ENCODE measurements at places on chromosomes 6 and 20.

DNA sequence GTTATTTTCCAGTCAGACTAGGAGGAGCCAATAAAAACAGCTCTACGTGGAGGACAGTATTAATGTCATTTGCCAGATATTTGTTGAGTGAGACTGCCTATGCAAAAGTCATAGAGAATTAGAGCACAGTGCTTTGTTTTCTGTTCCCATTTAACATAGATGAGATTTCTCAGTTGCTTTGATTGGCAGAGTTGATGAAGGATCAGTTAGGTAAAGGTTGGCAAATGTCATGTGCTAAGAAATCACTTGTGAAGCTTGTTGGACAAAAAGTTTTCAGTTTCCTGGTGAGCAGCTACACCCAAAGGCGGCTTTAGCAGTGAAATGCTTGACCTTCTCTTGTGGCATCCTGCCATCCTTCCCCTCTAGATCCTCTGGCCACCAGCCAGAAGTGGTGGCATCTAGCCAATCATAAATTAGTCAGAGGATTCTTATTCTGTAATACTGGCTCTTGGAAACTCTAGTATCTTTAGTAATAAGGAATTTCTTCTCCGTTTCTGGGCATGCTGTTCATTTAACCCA, 37.0 kb downstream of the BCKDHB start:
- DNase-seq = no peak

DNA sequence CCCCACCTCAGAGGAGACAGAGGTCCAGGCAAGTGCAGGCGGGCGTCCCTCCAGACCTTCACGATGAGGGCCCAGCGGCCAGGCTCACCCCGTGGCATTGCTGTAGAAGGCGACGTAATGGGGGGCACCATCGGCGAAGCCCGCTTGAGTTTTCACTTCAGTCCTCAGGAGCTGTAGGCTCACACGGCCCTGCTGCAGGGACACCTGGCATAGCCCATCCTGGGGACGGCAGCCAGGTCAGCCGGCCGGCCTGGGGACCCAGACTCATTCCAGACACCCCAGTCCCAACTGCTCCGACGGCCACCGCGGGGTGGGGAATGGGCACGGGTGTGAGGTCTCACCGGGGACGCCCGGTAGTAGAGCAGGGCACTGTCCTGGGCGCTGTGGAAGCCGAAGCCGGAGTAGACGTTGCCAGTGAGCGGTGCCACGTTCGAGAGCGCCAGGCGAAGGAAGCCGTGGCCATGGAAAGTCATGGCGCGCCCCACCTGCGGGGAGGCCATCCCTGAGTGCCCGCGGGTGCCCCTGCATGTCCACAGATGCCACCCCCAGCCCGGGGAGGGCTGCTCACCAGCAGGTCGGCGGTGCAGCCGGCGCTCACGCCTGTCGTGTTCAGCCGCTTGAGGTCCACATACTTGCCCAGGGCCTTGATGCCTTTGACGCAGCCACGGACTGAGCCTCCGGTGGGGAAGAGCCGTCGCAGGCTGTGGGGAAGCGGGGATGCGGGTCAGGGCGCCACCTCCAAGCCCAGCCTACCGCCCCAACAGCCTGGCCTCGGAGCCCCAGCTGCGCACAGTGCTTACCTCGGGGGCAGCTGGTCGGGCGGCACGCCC, 9.2 kb downstream of the ADRM1 start:
- DNase-seq = no peak

GRCh38 chr20:52676283-52676995, 295.7 kb upstream of the TSHZ2 start:
- DNase-seq = no peak

DNA sequence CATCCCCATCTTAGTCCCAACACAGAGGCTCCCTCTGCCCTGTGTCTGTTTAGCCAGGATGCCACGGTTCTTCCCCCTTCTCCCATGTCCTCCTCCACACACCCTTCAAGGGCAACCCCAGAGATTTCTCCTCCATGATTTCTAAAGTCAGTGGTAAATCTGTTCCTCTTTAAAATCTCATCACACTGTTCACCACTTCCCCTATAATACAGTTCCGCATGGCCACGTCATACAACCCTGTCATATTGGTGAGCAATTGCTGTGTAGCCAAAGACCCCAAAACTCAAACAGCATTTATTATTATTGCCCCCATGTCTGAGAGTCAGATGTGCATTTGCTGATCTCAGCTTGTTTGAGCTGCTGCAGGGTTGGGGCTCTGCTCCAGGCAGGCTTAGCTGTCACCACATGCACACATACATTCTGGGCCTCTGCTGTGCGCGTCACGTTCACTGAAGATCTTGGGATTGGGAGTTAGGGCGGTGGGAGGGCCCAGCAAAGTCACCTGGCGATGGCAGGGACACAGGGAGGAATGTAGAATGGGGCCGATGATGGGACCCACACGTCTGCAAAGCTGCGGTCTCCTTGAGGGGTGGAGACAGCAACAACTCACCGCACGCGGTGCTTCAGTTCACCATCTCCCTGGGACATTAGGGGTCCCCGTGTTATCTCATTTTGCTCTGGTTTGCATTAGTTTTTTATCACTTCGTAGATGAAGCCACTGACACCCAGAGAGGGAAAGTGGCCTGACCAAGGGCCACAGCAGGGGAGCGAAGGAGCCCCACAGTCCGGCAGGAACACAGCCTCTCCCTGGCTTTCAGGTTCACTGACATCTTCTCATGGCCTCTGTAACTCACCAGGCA, 36.9 kb upstream of the CD93 start:
- no peak for DNase-seq

- no peak for DNase-seq
Measured at GRCh38 chr20:54228841-54229240, 21.0 kb downstream of the PFDN4 start.

DNA sequence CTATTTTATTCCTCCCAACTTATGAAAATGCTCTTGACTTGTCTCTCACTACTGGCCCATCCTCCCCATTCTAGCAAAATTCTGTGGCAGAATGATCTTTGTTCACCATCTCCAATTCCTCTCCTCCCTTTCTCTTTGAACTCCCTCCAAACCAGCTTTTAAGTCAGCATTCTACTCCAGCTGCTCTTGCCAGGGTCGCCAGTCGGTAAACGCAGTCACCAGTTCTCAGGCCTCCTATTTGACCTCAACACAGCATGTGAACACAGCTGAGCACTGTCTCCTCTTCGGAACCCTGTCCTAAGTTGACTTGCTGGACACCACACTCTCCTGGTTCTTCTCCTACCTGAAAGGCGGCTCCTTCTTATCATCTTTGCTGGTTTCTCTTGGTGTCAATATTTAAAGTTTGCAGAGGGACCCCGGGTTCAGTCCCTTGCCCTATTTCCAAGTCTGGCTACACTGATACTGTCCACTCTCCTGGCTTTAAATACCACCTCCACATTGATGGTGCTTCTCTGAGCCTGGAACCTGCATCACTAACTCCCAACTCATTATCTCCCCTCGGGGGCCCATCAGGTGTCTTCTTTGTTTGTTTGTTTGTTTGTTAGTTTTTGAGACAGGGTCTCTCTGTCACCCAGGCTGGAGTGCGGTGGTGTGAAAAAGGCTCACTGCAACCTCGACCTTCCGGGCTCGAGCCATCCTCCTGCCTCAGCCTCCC, 27.4 kb downstream of the GDAP1L1 start:
- DNase-seq = no peak

DNA sequence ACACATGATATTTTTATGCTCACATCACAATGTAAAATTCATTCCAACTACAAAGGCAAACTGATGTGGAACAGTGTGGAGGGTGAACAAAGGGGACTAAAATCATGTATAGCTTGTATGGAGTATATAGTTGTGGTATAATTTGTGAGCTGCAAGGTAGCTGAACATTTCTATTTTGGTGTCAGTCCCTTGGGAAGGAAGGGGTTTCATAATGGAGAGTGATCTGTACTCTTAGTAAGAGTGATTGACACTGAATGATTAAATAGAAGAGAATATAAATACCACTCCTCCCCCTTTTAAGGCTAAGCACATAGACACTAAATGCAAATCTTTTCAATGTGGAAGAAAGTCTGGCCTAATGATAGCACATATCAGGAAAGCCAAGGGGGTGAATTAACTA, 104.6 kb downstream of the POPDC3 start:
- DNase-seq = no peak

GRCh38 chr6:15845492-15845891, 182.7 kb upstream of the DTNBP1 start:
- no peak for DNase-seq

DNA sequence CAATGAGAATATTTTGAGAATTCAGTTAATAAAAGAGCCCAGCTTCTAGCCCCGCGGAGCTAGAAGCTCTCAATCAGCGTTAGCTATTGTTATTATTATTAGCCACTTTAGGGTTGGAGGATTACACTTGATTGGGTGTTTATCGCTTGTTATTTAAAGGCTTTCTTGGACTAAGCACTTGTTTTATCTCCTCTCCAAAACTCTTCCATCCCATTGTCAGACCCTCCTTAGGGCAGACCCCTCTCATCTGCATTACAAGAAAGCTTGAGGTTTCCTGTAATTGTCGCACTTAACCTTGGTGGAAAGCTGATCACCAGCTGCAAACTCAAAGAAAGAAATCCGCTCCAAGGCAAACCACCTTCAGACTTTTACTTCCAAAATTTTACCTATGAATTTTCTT, 4.8 kb downstream of the DPPA5 start:
- DNase-seq = no peak

GRCh38 chr6:143160015-143160414, 99.3 kb downstream of the AIG1 start:
- no peak for DNase-seq

DNA sequence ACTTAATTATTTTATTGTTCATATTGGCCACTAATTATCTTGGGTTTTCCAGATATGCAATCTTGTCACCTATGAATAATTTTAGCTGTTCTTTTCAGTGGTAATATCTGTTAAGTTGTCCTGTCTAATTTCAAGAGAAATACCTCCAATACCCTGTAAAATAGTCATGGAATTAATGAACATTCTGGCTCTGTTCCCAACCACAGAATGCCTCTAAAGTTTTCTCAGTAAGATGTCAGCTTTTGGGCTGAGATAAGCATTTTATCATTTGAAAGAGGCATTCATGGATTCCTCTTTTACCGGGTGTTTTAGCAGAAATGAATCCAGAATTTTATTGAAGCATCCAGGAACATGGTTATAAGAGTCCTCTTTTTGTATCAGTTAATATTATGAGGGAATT, 109.3 kb downstream of the WDR27 start:
- DNase-seq = no peak

DNA sequence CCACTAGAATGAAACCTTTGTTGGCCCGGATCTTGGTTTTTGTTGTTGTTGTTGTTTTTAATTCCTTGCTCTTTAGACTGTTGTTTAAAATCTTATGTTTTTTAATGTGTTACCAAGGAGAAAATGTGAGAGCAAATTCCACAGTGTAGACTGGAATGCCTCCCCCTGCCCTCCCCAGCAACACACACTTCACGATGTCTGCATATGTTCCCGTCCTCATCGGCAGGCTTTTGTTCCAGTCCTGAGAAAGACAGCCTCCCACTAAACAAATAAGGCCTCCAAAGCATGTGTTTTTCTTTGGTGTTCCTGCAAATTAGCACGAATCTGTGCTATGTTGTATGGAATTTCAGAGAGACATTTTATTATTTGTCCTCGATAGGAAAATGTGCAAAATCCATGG, 263.3 kb upstream of the QKI start:
- DNase-seq = no peak

- peak; percentile 45 for DNase-seq
Measured at GRCh38 chr6:137705160-137706082, 161.6 kb upstream of the TNFAIP3 start.

- peak; percentile 29 for DNase-seq
Measured at GRCh38 chr20:47272893-47273590, 83.5 kb downstream of the ZMYND8 start.

DNA sequence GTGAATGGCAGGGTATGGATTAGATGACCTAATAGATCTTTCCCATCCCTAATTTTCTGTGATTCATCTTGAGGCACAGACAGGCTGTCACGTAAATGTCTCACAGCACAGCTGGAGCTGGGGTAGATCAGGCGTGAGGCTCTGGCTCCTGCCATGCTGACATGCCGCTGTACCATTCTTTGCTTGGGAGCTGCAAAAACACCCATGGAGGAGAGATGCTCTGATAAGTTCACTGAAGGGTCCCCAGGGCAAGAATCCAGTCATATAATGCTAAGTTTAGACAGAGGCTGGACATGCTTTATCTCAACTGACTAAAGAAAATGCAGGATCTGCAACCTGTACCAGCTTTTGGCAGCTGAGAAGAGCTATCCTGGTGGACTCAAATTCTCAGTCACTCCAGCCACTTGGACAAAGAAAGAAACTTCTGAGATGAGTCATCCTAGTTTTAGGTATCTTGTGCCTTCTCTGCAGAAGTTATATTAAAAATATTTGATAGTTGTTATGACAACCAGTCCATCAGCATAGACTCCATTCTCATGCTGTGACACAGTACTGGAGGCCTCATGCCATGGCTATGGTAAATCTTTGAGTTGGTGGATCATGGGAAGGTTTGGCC, 185.1 kb upstream of the RAB32 start:
- no peak for DNase-seq

- DNase-seq = no peak
Measured at GRCh38 chr6:45445749-45446549, 68.2 kb upstream of the SUPT3H start.

- DNase-seq = no peak
Measured at GRCh38 chr6:56232436-56232835, 14.9 kb downstream of the COL21A1 start.

DNA sequence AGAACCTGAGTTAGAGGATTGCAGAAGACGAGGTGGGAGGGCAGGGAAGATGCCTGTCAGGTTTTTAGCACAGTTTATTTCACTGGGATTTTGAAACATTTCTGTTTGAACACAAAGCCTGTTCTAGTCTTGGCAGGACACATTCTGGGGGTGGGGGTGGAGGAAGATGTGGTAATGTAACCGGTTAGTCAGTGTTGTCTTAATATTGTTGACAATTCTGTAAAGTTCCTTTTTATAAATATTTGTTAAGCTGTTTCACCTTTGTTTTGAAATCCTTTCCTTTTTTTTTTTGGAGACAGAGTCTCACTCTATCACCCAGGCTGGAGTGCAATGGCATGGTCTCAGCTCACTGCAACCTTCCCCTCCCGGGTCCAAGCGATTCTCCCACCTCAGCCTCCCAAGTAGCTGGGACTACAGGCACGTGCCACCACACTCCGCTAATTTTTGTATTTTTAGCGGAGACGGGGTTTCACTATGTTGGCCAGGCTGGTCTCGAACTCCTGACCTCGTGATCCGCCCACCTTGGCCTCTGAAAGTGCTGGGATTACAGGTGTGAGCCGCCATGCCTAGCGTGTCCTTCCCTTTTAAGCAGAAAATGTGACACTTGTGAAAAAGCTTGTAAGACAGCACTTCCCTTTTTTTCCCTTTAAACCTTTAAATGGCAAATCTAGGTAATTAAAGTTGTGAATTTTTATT, 20.2 kb downstream of the SLC9A8 start:
- DNase-seq = no peak

Measured in T-helper 1 cell (primary cell).